ENCODE measurements at places on chromosomes 11 and 22.

GRCh38 chr22:50739894-50740293 is 1.9 kb downstream of the ACR start:
- DNase-seq = no peak

DNA sequence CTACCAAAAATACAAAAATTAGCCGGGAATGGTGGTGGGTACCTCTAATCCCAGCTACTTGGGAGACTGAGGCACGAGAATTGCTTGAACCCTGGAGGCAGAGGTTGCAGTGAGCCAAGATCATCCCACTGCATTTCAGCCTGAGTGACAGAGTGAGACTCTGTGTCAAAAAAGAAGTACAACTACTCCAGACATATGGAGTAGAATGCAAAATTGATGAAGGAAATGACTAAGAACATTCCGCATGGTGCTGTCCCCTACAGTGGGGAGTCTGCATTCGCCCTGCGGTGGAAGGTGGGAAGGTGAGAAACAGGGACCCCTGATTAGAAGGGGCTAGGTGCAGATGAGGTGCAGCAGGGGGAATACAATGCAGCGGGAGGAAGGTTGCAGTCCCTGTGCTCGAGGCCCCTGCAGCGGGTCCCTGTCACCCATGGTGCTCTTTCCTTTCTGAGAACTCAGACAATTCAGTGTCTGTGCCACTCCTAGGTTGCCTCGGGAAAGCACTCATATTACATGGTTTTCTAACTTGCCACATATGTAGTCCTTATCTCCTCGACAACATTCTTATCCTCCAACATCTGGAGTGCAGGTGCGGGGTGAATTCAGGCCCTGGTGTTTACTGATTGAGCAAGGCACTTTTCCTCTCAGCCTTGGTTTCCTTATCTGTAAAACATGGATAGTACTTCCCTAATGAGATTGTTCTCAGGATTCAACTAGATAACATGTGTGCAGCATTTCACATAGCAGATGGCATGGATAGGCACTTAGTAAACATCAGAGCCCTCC is 5.2 kb downstream of the POLD4 start:
- peak; percentile 61 for DNase-seq

DNA sequence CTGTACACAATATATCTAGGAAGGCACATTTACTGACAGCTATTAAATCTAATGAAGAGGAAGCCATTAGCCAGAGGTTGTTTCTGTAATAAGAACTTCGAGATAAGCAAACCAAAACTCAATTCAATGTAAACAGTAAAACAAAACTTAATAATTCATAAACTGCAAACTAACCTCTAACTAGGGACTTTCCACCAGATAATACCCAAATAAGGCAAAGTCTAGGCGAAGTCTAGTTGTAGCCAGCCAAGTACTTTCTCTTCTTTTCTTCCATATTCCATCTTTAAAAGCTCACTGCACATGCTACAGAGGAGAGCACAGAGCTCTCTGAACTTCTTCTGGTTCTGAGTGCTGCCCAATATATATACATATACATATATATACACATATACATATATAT is 229.9 kb upstream of the ANO5 start:
- no peak for DNase-seq

- DNase-seq = peak; percentile 63
Measured at GRCh38 chr11:64971421-64972233, at the start of gene MAJIN. TSS of gene MAJIN (minus strand) at chr11:64972108. CDS start at chr11:64959405, 12,703 bp downstream.

DNA sequence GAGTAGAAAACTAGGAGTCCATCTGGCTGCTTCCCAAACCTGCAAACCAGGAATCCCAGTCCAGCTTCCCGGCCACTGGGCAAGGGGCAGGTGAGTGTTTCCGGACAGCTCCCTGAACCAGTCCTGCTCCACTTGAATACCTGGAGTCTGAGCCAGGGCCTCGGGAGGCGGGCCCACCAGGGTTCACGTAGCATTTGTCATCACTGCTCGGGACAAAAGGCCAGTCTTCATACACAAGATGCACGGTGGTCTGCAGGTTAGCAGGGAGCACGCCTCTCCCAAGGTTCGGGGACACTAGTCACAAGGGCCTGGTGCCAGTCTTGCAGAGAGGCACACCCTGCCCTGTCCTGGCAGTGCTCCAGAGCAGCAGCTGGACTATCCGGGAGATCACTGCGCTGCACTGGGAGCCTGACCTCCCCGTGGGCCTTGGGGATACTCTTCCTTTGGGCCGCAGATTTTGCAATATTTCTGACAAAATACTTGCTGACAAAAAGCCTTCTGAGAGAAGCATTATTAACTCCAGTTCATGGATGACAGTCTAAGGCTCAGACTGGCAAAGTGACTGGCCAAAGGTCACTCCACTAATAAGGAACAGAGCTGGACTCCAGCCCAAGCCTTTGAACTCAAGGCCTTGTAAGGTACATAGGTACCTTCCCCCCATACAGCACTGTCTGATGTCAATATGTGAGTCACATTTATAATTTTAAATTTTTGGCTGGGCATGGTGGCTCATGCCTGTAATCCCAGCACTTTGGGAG is 25.1 kb downstream of the CD6 start:
- no peak for DNase-seq

DNA sequence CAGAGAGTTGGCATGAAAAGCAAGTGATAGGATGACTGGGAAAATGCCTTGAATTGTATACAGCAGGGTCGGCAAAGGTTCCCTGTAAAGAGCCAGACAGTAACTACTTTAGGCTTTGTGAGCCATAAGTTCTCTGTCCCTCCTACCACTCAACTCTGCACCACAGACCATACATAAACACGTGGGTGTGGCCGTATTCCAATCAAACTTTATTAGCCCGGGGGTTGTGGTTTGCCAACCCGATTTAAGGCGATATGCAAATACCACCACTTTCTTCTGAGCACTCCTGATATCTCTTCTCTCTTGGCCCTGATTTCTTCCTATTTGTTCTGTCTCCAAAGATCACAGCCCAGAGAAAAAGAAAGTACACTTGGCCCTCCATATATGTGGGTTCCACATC is 87.5 kb downstream of the MN1 start:
- no peak for DNase-seq

GRCh38 chr11:87038235-87038977 is 672 bp downstream of the TMEM135 start:
- no peak for DNase-seq

DNA sequence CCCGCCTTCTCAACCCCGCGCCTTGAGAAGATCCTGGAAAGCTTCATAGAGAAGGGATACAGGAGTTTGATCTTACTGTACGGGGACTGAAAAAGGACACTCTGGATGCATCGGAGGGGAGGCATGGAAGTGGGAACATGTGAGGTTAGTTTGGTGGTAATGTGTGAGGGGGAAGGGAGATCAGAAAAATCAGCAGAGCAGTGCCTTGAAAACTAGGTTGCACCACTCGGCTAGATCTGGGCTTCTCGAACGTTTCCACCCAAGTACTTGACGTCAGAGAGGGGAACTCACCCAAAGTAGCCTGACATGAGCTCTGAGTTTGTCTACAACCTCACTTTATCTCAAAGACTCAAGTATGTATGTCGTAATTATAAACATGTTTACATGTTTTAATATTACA is 14.5 kb downstream of the USP35 start:
- no peak for DNase-seq

DNA sequence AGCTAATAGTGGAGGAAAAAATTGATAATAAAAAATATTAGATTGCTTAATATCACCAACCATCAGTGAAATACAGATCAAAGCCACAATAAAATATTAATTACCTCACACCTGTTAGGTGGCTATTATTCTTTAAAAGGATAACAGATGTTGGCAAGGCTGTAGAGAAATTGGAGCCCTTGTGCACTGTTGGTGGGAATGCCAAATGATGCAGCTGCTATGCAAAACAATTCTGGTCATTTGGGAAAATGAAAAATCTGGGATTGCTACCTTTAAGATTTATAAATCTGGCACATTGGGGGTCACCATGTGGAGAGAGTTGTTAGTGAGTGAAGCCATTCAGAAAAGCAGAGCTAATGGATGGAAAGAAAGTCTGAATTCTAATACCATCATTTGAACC is 143.4 kb downstream of the FCHSD2 start:
- DNase-seq = no peak

DNA sequence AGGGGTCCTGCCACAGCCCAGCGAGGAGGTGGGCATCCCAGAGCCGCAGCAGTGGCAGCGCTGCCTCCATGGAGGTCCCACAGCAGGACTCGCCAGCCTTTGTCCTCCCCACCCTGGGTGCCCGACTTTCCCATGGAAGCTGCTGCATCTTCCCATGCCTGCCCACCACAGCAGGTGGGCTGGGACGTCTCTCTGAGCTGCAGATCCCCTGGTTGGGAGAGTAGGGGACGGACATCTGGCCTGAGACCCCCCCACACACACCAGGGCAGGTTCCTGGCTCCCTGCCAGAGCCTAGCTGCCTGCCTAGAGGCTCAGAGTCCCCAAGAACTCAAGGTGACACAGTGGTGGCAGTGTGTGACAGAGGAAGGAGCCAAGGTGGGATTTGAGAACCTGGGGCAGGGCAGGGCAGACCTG is 21.5 kb upstream of the PRR5 start:
- DNase-seq = no peak

GRCh38 chr22:24503137-24503842 is 8.2 kb downstream of the UPB1 start:
- DNase-seq = peak; percentile 65

DNA sequence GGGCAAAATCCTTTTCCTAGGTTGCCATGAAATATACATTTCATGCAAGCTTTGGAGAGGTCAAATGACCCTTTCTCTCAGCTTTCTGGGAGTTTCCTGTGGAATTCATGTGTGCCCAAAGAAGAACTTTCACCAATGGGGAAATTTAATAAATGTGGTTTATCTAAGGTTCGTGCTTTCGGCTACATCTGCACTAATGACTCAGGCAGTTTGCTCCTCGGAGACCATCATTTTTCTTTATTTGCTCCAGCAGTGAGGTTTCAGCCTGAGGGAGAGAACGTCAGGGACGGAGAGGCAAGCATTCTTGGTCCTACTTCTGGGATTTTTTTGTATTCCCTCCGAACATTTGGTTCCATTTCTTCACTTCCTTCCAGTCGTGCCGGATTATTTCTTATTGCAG is 85.2 kb downstream of the FLI1 start:
- DNase-seq = peak; percentile 16

DNA sequence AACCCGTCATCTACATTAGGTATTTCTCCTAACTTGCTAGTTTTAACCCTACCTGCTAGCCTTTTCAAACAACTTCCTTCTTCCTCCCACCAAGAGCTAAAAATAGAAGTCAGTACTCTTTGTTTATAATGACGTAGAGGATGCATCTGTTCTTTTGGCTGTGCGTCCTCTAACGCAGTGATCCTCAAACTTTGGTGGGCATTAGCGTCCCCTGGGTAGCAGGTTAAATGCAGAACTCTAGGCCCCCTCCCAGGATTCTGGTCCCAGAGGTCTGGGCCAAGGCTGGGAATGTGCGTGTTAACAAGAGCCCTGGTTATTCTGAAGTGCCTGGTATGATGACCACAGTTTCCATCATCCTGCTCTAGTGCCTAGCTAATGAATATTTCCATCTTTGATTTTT is 67.6 kb downstream of the BARX2 start:
- DNase-seq = no peak

DNA sequence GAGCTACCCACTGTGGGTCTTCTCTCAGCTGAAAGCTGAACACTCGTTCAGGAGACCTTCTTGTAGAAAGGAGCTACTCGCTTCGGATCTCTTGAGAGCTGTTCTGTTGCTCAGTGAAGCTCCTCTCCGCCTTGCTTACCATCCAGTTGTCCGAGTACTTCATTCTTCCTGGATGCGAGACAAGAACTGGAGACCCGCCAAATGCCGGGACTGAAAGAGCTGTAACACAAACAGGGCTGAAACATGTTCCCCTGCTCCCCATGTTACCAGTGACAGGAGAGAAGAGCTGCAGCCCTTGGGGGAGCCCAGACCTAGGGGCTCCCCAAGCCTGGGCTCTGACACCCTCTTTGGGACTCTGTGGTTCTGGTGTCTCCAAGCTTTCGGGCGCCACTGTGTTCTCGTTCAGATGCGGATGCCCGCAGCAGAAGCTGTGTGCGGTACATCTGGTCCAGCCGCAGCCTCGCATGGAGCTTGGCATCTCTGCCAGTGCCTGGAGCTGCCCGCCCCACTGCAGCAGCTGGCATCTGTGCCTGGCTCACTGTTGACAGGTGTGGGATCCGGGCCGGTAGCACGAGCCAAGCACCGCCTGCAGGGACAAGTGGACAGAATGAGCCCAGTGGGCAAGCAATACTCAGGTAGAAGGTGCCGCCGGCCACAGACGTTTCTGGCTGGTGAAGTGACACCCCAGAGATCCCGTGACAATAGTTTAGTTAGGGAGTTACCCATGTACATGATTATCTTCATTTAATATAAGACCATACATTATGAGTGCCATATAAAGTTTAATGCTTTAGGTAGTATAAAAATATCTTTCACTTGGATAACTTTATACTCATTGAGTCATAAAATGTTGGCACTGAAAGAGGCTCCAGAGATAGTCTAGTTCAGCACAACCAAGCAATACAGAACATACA is 49.1 kb downstream of the EMSY start:
- DNase-seq = no peak

GRCh38 chr11:61667684-61668305 is 12.4 kb upstream of the DAGLA start:
- no peak for DNase-seq

GRCh38 chr11:123521001-123521400 is 90.9 kb downstream of the GRAMD1B start:
- DNase-seq = no peak

DNA sequence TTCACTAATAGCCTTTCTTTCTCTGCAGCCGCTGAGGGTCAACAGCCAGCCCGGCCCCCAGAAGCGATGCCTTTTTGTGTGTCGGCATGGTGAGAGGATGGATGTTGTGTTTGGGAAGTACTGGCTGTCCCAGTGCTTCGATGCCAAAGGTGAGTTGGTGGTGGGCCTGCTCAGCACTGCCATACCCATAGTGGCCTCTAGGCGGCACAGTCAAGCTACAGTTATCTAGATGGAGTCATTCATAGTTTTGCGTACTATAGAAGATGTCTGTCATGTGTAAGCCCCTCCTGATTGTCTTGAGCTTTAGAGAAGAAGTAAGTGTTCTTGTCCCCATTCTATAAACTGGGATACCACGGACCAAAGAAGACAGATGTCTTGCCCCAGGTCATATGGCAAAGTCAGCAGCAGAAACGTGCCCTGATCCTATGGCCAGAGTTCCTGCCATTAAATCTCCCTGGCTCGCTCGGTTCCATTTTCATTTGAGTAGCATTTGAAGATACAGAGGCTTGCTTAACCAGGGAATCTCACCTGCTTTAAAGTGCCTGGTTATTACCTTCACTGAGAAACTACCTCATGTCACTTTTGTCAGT is 42.1 kb upstream of the CRTAM start:
- DNase-seq = peak; percentile 56

All from fibroblast of mammary gland (primary cell).